ENCODE measurements at places on chromosomes 6 and 20. TPM values are rescaled to one million over a fixed set of nuclear protein-coding genes. Genes with fewer than 3 reads are reported as not detected.

GRCh38 chr6:157510323-157511188, 129.6 kb downstream of the ZDHHC14 start:
- no peak for DNase-seq

- peak; percentile 44 for DNase-seq
Measured at GRCh38 chr6:160391419-160392116, 43.4 kb downstream of the SLC22A3 start.

- peak; percentile 85 for DNase-seq
Measured at GRCh38 chr6:22041797-22042480, 254.9 kb downstream of the PRL start.

- DNase-seq, result no peak
Measured at GRCh38 chr6:102549221-102549874, 1155.8 kb downstream of the GRIK2 start.

Gene TFAP2D
- not detected for polyA plus RNA-seq

Gene PDE7B
- 3.1 TPM for polyA plus RNA-seq

GRCh38 chr6:62283796-62284411, 2.1 kb downstream of the KHDRBS2 start:
- DNase-seq, result peak; percentile 26

DNA sequence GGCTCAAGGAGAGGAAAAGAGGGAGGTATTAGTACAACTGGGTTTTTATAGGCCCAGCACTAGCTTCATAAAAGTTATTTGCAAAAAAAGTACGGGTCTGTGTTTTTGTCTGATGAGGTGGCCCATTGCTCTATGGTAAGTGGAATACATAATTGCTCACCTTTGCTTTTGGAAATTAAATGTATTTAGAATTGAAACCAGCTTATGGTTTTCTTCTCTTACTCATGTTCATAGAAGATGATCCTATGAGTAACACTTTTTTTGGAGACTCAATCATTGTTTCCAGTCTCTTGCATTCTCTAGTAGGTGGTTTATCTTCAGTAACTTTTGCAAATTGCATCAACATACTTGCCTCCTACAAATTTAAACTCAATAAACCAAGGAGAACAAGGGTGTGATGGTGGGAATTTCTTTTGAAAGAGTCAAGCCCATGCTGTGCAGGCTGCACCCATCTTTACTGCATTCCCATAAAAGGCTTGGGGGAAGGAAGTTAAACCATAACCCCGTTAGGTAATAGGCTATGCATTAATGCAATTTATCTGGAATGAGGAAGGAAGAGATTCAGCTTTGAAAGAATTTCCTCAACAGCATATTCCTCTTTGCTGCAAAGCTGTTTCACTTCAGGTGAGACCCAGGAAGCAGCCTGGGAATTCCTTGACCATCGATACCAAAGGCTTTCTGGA, 48.5 kb upstream of the EDN1 start:
- peak; percentile 36 for DNase-seq

Gene SYCP2
- 0.39 TPM for polyA plus RNA-seq

- no peak for DNase-seq
Measured at GRCh38 chr20:49758781-49759180, 45.1 kb upstream of the B4GALT5 start.

- no peak for DNase-seq
Measured at GRCh38 chr6:36787210-36787609, 52.0 kb downstream of the CPNE5 start.

GRCh38 chr6:40950986-40951698, 87.9 kb downstream of the UNC5CL start:
- DNase-seq, result peak; percentile 73

Gene TFAP2C
- 16.6 TPM for polyA plus RNA-seq

Gene RWDD1
- polyA plus RNA-seq, result 112 TPM

Gene CST2
- 1.6 TPM for polyA plus RNA-seq

DNA sequence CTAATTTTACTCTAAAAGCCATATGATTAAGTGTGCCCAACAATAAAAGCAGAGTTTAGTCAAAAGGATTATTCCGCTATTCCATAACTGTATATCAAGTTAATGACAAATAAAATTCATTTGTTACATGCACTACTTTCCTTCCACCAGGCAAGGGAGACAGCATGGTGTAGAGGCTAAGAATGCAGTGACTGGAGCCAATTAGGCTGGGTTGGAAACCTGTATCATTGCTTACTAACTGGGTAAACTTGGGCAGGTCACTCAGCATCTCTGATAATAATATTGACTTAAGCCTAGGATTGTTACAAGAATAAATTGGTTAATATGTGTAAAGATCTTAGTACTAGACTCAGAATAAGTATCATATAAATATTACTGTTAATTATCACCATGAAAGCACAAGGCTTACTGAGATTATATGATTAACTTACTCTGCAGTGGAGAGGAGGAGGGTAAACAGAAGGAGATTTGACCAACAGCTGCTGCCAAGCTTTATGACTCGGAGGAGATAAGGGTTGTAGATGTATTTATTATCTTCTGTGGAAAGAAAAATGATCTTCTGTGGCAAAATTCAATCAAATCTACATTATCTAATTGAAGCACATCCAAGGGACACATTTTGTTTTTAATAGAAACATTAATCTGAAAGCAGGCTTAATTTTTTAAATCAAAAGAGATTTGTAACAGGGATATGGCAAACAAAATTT, 1459.9 kb downstream of the GRIK2 start:
- no peak for DNase-seq

- DNase-seq, result no peak
Measured at GRCh38 chr20:32445539-32446273, 87.6 kb downstream of the ASXL1 start.

GRCh38 chr6:20846602-20847028, 312.4 kb downstream of the CDKAL1 start:
- DNase-seq, result no peak

DNA sequence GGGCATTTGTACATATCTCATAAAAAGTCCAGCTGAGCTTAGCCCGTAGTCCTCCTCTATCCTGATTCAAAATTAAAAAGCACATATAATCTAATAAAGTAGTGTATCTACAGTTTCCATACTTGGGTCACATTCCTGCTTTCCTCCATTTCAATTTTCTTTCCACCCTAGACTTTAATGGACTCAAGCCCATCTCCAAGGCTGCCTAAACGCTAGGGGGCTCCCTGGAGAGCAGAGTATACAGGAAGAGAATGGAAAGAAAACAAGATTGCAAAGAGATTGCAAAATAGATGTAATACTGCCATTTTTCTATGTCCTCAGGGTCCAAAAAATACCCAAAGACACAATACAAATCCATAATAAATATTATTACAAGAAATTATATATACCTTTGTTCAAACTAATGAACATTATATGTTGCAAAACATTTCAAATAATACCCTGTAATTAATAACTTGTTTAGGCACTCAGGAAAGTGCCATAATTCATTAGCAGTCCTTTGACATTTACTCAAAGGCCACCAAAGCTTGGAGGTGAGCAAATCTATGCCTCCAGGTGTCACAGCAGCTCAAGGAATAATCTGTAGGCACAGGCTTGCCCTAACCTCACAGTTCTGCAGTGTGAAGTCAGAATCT, 2.4 kb upstream of the MCM3 start:
- peak; percentile 82 for DNase-seq

- DNase-seq, result no peak
Measured at GRCh38 chr6:33372526-33373123, 19.0 kb upstream of the KIFC1 start.

DNA sequence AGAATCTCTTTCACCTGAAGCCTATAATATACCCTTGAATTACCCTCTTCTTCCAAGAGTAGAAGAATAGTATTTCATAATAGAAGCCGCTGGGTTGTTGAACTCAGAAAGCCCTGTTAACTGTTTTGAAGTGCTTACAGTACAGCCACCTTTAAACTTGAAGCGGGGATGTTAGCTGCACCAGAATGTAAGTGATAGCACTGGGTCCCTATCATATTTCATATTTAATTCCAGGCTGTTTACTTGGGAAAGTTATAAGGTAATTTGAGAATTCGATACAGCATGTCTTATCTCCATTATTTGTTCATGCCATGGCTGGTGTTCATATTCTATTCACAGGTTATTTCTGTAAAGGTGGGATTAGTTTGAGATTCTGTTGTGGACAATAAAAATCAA, 63.5 kb upstream of the VSTM2L start:
- no peak for DNase-seq

DNA sequence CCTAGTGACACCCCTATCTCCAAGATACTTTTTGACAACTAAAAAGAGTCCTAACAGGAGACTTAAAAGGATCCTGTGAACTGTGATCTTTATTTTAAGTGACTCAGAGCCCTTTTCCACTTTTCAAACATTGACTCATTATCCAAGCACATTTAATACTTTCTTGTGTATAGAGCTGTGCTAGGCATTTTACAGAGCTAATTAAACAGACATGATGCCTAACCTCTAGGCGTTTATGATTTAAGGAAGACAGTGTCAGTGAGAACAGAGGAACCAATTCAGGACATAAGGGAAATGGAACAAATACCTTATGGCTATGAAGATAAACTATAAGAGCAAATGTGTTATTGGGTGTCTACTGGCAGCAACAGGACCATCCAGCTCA, 282.6 kb downstream of the TPBG start:
- DNase-seq, result peak; percentile 1

Gene PRDM13
- polyA plus RNA-seq, result not detected

DNA sequence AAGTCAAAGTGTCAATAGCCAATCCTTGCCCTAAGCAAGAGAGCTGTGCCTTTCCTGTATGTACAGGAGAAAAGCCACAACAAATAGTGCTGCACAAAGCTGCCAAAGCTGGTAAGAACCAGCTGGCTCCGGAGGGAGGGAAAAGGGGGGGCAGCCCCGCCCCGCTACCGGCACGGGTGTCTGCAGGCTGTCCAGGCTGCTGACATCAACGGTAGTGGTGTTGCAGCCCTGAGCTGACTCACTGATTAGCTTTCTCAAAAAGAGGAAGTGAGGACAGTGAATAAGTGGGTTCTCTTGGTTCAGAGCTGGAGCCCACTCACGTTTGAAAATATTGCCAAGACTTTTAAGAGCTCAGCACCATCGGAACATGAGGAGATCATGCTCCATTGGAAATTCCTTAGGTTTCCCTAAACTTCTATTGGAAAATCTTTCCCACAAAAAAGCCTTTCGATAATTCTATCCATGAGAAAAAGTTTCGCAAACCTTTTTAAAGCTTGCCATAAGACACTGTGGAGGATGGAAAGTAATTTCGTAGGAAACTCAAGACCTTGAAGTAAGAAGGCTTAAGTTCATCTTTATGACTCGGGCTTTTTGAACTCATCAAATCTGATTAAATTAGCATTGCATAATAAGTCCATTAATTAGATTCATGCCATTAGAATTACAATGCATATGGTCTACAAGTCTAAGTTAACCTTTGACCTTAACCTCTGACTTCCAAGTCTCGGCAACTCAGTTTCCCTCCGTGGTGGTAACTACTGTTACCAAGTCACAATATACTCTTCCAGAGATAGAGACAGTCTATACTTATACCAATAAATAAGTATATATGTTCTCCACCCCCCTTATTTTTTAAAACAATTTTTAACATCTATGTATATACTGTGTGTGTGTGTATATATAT, 67.0 kb downstream of the TNFRSF21 start:
- DNase-seq, result peak; percentile 77

DNA sequence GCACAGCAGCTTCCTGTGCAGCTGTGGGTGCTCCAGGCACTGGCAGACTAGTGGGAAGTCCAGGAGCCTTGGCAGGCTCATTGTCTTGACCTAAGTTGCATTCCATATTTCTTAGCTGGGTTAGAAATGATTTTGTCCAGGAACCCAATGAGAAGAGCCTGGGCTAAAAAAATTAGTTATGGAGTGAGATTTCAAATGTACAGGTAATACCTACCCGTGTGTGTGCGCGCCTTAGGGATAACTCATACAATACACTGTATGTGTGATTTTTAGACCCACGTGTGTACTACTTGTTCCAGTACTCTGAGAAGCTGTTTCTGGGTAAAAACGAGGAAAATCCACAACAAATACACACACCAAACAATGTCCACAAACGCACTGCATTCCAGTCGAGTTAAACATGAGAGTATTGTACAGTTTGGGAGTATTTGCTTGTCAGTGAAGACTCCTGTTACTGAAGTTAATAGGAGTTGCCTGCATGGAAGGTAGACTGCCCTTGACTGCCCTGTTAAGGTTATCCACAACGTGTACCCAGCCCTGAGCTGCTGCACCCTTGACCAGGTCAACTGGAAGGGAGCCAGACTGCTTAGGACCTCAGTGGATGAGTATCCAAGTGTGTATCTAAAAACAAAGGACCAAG, 1.4 kb downstream of the PAQR8 start:
- DNase-seq, result peak; percentile 13

- no peak for DNase-seq
Measured at GRCh38 chr6:26379292-26379691, 3.6 kb upstream of the BTN2A2 start.

Gene GTSF1L
- polyA plus RNA-seq, result not detected

- DNase-seq, result no peak
Measured at GRCh38 chr20:3909952-3910366, 20.8 kb downstream of the PANK2 start.

Gene STMND1
- not detected for polyA plus RNA-seq

DNA sequence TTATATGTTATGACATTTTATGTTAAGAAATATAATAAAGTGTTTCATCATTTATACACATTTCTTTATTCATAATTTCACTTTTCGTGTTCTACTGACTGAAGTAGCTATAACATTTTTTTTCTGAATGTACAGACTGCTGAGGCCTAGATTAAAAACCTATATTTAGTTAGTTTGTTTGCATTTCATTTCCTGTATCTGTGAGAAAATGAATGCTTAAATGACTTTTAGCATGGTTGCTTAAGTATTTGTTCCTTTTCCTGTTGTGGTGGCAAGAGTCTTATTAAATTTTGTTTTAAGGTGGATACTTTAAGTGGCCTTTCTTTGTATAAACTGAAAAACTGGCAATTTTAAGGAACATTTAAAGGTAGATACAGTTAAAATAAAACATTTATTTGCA, 779.7 kb upstream of the MAN1A1 start:
- DNase-seq, result no peak

Gene NOTCH4
- polyA plus RNA-seq, result 1.2 TPM

Gene RBM24
- polyA plus RNA-seq, result 3.5 TPM

Gene LGSN
- not detected for polyA plus RNA-seq

- DNase-seq, result no peak
Measured at GRCh38 chr6:13978102-13978640, 53.4 kb downstream of the RNF182 start.

DNA sequence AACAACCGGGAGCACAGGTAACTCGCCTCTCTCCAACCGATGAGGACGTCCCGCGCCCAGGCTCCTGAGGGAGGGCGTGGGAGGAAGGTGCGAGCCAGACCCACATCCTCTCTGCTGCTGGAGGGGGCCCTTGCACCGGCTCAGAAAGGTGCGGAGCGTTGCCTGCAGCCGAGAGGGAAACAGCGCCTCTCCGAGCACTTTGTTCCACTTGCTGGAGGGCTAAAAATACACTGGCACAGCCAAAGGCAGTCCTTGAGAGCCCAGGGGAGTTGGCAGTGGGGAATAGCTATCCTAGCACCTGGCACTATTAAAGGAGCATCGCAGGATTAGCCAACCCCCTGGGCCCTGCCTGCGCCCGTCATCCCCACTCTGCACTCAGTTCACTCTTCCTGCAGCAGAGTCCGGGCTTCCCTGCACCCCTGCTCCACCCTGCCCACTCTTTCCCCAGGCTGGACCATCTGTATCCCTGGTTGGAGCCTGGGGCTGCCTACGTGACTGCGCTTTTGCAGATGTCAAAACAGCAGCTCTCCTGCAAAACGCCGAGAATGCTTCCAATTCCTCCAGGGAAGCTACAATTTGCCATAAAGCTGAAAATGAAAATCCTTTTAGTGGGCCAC, 108.9 kb downstream of the SNX5 start:
- DNase-seq, result no peak

All from GM23248 (cell line).